ENCODE measurements at places on chromosomes 6 and 20.

- DNase-seq = no peak
Measured at GRCh38 chr6:130407032-130407431, 41.2 kb downstream of the TMEM200A start.

GRCh38 chr6:26363882-26364701 is 906 bp upstream of the BTN3A2 start:
- DNase-seq = no peak

DNA sequence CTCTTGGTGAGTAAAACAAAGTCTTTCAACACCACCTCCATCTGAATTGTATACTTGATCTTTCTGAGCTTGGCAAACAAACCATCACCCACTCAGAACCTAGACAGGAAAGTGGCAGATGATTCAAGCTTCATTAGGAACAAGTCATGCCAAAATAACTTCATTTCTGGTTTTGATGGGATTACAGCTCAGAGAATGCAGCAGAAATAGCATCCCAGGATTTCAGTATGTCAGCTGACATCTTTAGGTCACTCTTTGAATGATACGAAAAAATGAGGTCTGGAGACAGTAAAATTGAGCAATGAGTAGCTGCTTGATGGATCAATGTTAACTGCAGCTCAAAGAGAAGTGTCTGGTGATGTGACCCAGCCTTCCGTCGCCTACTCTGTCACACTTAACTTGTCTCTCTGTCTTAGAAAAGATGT is 92.4 kb downstream of the GJA10 start:
- no peak for DNase-seq

DNA sequence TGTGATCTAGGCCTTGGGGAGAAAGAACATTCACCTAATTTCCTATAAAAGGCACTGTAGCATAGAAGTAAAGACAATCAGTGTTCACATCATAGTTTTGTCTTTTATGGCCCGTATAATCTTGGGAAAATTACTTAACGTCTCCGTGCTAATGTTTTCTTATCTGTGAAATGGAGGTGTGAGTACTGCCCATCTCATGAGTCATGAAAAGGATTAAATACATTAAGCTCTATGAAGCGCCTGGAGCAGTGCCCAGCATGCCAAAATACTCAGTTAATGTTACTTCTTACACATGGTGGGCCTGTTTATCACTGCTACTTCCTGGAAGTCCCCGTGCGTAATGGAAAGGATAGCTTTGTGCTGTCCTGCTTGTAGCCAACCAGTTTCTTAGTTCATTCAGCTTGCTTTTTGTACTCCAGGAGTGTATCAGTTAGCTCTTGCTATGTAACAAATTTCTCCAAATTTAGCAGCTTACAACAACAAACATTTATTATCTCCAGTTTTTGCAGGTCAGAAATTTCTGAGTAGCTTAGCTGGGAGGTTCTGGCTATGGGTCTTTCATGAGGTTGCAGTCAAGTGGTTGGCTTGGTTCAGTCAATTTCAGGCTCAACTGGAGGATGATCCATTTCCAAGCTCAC is 103.6 kb upstream of the BMP2 start:
- DNase-seq = no peak

- DNase-seq = peak; percentile 12
Measured at GRCh38 chr6:12969966-12970365, 253.4 kb downstream of the PHACTR1 start.

GRCh38 chr6:114707081-114707620 is 364.3 kb upstream of the HS3ST5 start:
- peak; percentile 78 for DNase-seq

DNA sequence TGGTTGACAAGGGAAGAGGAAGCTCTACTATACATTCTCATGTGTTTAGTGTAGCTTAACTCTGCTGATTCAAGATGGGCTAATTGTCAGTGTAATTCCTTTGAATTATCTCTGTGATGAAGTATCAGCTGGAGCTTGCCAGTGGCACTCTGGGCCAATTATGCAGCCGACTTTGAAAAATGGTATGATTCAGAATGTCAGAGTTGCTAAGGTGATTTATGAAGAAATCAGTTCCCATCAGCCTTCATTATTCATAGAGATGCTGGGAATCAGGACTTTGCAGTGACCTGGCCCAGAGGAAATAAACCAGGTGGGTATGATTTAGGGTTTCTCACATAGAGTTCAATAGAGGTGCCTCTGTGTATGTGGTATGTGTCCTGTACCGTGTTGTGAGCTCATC is 33.4 kb downstream of the KCNS1 start:
- DNase-seq = no peak

DNA sequence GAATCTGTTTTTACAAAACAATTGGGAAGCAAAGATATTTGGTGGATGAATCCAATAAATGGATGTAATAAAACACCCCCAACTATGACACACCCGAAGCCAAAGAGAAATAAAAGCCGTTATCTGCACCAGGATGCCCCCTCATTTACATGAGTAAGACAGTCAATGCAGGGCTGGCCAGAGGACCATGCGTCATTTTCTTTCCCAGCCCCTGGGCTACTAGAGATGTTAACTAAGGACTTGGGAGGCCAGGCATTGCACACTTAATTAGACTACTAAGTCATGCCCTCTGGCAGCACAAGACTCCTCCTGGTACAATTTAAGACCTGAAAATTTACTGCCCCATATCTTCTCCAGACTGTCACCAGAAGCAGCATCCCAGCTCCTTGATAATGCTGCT is 3.2 kb downstream of the LEMD2 start:
- no peak for DNase-seq

GRCh38 chr6:137218473-137218916 is 690 bp downstream of the IFNGR1 start:
- no peak for DNase-seq

- DNase-seq = no peak
Measured at GRCh38 chr6:33271117-33271467, 584 bp downstream of the VPS52 start.

DNA sequence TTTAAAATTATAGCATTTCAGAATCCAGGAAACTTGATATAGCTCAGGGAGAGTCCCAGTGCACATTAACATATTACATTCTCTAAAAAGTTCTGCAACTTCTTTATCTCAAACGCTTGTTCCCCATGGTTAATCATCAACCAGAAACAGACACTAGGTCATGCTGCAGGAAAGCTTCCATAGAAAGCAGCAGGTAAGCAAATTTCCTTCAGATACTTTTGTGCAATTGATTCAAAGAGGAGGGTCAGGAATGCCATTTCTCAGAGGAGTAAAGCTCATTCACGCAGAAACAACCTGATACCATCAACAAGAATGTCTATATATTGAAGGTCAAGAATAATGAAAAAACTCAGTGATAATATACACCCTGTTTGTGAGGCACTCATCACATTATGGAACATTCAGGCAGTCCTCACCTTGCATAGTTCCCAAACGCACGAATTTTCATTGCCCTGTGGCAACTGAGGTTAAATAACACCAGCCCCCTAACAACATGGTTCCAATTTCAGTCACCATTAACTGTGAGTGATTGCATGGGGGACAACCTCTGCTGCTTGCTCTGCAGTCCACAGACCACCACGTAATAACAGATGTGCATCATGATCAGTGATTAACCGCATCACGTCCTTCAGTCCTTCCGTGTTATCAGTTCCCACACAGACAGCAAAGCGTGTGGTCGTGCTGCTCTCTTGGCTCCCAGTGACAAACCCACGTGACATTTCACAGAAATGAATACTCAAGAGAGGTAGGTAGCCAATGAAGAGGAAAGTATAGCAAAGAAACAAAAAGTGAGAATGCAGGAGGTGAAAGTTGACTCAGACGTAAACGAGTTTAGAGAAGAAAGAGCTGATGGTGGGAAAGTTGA is 95.7 kb downstream of the LY86 start:
- DNase-seq = no peak
